ENCODE measurements at places on chromosomes 1 and 21.

GRCh38 chr1:155622191-155622590, 12.2 kb downstream of the MSTO1 start:
- no peak for DNase-seq

GRCh38 chr1:79791488-79792218, 785.1 kb upstream of the ADGRL4 start:
- no peak for DNase-seq

DNA sequence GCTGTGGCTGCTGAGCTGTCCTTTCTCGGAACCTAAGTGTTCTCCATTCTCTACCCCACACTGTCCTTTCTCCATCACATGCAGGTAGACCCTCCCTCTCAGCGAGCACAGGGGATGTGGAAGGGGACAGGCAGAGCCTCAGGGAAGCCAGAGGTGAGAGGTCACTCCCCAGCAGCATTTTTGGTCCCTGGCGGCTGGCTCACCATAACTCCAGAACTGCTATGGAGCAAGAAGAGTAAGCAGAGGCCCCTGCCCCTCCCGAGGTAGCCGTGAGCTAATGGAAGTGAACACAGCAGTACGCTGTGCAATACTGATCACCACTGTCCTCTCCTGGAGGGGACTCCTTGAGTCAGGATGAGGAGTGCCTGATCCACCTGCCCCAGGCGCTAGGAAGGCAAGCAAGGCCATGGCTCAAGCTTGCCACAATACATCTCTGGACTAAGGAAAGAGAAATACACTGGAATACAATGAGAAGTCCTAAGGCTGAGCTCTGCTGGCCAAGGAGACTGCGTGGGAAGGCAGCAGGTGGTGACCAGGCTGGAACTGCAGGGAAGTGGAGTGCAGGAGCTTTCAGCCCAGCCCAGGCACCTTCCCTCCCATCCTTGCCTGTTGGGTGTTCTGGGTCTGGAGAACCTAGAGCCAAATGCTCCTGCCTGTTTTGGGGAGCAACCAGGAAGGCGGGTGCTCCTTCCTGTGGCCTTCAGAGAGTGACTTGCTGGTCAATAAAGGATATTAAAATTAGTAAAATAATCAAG, 96.2 kb downstream of the LAMC2 start:
- DNase-seq, result peak; percentile 92

GRCh38 chr1:198238121-198238520, 81.3 kb downstream of the NEK7 start:
- peak; percentile 7 for DNase-seq

GRCh38 chr1:67789551-67789950, 43.7 kb downstream of the GNG12 start:
- no peak for DNase-seq

- no peak for DNase-seq
Measured at GRCh38 chr1:67893126-67893495, 59.8 kb upstream of the GNG12 start.

DNA sequence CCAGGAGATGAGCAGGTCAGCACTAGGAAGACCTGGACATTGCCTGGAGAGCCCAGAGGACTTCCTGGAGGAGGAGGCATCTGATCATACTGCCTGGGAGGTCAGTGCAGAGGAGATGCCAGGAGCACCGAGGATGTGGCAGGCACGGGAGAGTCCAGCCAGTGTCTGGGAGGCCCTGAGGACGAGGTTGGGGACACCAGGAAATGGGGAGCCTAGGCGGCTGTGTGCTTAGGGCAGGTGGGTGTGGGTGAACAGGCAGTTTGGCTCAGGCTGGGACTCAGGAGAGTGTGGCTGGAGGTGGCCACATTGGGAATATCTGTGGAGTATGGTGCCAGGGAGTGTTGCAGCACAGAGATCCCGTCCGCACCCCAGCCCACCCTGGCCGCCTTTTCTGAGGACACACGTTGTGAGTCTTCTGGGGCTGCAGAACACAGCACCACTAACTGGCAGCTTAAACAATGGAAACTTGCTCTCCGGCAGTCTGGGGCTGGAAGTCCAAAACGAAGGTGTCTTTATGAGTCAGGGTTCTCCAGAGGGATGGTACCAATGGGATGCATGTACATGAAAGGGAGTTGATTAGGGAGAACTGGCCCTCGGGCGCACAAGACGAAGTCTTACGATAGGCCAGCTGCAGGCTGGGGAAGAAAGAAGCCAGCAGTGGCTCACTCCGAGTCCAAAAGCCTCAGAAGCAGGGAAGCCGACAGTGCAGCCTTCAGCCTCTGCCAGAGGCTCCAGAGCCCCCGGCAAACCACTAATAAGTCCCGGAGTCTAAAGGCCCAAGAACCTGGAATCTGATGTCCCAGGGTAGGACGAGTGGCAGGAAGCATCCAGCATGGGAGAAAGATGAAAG, 58.0 kb downstream of the FAAP20 start:
- DNase-seq, result no peak

DNA sequence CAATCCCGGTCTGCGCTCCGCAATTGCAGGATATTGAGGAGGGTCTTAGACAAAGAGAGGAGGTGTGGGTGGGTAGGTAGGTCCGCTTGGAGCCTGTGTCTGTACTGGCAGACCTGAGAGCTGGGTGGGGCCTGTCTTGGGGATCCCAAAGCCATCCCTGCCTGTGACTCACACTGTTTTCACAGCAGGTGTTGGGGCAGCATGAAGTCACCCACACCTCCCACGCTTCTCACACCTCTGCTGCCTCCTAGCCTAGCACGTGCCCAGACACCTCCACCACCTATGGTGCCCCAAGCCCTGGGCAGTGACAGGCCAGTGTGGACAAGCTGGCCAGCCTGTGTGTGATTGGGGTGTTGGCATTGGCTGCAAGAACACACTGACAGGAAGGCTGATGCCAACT, 65.7 kb upstream of the ECE1 start:
- DNase-seq, result no peak

DNA sequence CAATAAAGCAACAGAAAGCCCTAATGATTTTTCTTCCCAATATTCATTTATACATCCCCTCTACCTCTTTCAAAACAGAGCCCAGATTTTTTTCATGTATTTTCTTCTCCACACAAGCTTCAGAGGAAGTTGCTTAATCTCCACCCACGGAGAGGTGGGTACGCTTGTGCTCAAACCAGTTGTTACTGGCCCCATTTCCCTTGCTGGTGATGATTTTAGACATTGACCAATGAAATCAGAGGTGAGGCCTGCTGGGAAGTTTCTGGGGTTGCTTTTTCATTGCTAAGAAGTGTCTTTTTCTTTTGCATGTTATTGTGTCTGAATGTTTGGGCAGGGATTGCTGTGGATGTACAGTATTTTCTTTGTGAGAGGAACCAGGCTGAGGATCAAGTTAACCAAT, 448.1 kb upstream of the B3GALT2 start:
- DNase-seq, result no peak

DNA sequence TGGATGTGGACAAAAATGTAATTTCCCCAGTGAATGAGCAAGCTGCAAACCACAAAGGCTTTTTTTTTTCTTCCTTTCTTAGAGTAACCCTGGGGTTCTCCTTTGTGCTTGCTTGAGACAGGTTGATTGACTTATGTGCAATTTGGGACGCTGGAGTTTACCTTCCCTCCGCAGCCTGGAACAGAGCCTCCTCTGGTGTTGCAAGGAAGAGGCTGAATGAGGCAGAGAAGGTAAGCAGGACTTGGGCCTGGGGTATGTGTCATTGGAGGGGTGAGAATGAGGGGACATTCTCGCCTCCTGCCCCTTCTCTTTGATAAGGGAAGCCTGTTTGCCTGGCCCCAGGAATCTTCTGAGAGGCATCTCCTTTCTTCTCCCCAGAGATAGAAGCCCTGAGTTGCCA, 49.8 kb downstream of the NFASC start:
- DNase-seq, result no peak

DNA sequence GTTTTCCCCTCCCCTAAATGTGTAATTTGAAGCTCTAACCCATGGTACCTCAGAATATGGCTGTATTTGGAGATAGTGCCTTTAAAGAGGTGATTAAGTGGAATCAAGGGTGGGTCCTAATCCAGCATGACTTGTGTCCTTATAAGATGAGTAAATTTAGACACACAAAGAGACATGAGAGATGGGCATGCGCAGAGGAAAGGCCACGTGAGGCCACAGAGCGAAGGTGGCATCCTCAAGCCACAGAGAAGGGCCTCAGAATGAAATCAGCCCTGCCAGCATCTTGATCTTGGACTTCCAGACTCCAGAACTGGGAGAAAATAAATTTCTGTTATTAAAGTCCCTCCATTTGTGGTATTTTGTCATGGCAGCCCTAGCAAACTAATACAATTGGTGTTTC, 2.9 kb upstream of the PLA2G2F start:
- no peak for DNase-seq

- DNase-seq, result no peak
Measured at GRCh38 chr1:50183378-50184133, 74.8 kb downstream of the ELAVL4 start.

GRCh38 chr1:113784104-113784779, 25.0 kb upstream of the PHTF1 start:
- DNase-seq, result no peak

DNA sequence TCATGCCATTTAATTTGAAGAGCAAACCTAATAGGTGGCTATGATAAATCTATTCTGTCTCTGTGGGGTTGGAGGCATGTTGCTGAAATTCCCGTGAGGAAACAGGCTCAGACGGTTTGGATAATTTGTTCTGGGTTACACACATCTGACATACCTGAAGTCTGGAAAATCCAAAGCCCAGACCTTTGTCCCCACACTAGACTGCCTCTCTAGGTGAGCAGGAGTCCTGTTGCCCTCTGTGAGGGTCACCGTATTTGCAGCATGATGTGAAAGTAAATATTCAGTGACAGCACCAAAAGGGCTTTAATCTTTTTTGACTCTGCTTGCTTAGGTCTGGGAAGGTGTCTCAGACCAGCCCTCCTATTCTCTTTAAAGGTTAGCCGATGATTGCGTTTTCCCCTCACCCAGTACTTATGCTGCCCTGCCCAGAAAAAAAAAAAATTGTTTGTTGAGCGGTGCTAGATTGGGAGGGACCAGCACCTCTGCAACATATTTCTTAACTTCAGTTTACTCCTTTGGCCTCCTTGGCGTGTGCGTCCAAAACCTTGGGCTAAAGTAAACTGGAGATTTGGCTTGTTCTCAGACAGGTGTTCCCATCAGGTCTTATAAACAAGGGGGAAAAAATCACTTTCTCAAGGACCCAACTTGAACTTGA, 67.0 kb downstream of the CACHD1 start:
- DNase-seq, result peak; percentile 68

DNA sequence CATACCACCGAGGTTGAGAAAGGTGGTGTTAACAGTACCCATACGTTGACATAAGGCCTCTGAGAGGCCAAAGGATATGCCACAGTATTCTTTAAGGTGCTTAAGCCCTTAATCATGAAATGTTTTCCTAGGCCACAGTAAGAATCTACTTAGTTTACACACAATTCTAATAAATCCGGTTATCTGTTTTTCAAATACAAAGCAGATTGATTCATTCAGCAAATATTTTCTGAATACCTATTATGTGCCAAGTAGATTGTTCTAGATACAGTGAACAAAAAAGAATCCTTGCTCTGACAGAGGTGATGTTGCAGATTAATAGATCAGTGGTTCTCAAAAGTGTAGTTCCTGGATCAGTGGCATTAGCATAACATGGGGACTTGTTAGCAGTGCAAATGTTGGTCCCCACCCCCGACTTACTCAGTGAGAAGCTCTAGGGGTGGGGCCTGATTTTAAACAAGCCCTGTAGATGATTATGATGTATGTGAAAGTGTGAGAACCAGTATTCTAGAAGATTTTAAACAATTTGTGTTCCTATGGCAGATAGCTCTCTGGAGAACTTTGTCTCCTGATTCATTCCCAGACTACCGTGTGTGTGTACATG, 61.6 kb downstream of the NFIA start:
- DNase-seq, result no peak

Measured in body of pancreas (tissue), 4 donors.